ENCODE measurements at places on chromosomes 2 and 18.

GRCh38 chr2:115484486-115484885, 1042.0 kb downstream of the DPP10 start:
- DNase-seq = no peak

DNA sequence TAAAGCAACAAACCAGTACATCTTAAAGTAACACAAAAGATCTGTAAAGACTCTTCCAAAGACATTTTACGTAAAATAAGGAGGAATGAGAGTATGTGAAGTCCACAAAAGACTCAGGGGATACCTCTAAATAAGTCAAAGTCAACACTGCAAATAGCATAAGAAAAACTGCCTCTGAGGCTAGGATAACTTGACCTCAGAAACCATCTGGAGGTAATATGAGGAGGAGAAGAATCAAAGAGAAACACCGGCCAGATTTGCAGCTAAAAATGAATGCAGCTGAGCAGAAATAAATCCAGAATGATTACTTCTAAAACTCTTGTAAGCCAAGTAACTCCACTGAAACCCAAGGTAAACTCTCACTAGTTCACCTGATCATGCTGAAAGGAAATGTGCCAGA, 52.2 kb upstream of the ERMN start:
- no peak for DNase-seq

DNA sequence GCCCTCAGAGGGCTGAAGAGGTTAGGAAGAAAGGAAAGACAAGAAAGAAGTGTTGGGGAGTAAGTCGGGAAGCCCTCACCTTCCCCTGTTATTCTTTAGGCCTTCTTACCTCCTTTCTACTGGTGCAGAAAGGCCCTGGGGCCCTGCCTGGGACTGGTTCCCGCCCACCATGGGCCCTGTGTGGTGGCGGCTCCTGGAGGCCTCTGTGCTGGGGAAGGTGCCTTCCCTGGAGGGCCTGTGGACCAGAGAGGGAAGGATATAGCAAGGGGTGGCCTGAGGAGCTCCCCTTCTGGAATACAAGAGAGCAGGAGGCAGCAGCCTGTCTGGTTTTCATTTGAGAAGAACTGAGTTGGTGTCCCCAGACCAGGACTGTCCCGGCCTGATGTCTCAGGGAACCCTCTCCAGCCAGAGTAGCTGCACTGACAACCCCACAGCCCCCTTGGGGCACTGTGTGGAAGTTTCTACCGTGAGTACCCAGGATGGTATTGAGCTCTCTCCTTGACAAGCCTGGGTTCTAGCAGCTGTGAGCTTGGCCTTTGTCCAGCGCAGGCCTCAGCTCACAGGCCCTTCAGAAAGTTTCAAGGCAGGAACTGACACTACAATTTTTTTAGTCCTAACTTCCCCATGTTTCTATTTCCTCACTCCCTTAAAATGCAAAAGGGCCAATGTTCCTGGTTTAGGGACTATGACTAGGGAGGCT, 47.1 kb downstream of the EFR3B start:
- DNase-seq = no peak

- no peak for DNase-seq
Observed at GRCh38 chr18:59340817-59341216, 18.2 kb downstream of the LMAN1 start.

- DNase-seq = no peak
Observed at GRCh38 chr2:20419752-20420151, 27.1 kb upstream of the RHOB start.

- DNase-seq = no peak
Observed at GRCh38 chr2:112006076-112006410, 49.0 kb upstream of the TMEM87B start.
